CD8-positive, alpha-beta memory T cell (primary cell): ENCODE measurements at places on chromosomes 1 and 21.

GRCh38 chr1:212760126-212760823, 31.3 kb downstream of the NSL1 start:
- DNase-seq: peak; percentile 9

DNA sequence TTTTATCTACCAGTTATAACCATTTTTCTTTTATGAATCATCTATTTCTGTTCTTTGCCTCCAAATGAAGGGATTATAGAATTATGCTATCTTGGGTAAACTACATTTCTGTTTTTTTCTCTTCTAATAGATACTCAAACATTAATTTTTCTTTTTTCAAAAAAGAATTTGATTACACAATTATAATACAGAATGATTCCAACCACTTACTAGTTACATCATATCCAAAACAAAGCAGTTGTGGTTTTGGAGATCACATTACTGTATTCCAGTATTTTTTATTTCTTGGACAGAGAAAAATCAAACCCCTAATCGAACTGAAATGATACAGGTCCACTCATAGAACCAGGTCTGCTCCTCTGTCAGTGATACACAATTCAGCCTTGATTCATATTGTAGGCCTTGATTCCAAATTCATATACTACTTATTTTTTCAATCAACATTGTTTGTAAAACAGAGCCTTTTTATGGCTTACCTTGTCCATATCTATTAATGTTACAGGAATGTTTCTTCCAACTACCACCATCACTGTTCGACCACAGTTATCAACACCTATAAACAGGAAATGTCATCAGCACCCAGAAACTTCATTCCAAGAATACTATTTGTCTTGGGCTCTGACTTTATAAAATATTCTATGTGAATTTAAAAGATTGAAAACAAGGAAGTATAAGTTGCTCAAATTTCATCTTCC, 43.2 kb downstream of the GDAP2 start:
- DNase-seq: no peak

DNA sequence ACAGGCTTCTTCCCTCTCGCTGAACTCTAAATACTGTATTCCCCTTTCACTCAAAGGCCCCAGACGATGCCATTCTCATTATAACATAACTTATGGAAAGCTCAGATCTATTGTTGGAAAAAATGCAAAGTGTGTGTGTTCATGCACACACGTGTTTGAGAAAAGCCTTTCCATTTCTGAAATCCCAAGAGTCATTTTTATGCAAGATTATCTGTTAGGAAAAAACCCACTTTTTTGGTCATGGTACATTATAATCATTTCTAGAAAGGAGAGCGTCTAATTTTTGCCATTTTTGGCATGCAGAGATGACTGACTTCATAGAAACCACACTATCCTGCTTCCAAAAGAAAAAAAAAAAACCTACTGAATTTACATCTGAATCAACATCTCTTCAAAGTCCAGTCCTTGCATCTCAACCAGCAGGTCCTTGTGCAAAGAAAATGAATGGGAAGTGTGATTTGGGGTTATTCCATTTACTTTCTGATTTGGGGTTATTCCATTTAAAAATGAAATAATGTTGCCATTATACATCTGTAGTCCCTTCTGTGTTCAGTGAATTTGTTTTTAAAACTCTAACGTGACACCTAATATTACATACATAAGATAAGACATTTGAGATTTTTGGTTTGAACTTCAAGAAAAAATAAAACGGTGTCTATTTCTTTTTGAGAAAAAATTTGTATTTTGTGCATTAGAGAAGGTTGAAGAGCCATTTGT, 150.3 kb downstream of the DHRS3 start:
- DNase-seq: no peak

DNA sequence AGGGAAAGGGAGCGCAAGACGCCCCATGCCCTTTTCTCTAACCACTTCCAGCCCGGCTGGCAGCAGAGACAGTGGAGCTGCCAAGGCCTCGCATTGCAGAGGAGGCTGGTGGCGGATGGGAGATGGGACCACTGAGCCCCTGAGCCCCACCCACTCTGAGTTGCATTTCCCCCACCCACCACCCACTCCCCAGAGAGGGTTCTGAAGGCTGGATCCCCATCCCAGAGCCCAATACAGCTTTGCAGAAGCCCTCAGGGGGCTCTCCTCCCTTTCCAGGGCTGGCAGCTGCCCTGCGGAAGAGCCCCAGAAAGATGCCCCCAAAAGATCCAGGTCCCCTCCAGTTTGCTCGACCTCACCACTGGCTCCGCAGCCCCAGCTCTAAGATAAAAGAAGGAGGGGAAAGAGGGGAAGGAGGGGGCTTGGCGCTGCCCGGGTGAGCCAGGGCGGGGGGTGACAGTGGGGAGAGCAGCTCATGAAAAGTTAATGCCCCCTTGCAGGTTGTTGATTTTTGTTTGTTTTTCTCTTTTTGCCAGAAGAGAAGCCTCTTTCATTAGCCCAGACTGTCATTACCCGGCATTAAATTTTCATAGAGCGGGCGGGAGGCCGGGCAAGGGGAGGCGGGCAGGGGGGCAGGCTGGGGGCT, 38.4 kb upstream of the CASZ1 start:
- no peak for DNase-seq

DNA sequence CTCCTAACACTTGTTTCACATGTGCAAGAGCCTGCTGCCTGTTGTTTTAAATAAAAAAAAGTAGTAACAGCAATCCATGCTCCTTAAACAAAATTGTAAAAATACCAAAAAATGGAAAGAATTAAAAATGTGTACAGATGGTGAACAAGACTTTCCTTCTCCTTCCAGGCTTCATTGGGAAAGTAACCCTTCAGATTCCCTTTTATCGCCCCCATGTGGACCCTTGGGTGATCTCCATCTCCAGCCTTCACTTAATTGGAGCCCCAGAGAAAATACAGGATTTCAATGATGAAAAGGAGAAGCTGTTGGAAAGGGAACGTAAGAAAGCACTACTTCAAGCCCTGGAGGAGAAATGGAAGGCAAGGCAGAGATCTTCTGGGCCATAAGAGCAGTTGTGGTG, 14.2 kb downstream of the VPS13D start:
- DNase-seq: no peak

DNA sequence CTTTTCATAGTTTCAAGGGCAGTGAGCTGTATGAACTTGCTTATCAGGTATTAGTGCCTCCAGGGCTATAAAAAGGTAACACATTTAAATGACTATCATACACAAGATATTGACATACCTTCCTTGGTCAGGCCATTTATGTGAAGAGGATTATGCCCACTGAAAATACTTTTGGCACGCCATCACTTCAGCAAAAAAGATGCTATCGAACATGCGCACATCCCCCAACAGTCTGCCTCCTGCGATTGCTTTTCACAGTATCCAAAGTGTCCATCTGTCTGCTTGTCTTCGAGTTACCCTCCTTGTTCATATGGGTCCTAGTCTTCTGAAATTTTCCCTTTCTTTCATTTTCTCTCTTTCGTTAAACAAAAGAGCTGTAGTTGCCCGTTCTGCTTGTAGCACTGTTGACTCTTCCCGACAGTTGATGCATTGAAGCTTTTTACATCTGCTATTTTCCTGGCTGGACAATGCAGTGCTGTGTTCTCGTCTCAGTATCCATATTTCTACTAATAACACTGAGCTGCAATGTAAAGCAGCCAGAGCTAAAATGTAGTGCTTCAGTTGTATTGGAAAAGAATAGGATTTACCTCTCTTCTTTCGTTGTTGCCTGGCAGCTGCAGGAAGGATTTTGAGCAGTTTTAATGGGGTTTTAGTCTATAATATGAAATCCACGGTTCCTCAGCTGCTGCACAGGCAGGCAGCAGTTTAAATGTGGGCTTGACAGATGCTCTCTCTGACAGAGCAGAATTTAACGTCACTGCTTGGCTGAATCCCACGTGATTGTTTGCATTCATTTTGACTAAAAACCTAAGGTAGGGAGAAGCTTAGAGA, at the start of gene B3GALT2:
B3GALT2 (minus strand) TSS at position 713 of the 831 bp plus-strand sequence. CDS start 5,051 bp downstream, outside the sequence.
- peak; percentile 24 for DNase-seq

- DNase-seq: no peak
Observed at GRCh38 chr1:216224233-216224632, 199.0 kb downstream of the USH2A start.

GRCh38 chr1:234315091-234315541, 58.1 kb upstream of the COA6 start:
- DNase-seq: no peak

DNA sequence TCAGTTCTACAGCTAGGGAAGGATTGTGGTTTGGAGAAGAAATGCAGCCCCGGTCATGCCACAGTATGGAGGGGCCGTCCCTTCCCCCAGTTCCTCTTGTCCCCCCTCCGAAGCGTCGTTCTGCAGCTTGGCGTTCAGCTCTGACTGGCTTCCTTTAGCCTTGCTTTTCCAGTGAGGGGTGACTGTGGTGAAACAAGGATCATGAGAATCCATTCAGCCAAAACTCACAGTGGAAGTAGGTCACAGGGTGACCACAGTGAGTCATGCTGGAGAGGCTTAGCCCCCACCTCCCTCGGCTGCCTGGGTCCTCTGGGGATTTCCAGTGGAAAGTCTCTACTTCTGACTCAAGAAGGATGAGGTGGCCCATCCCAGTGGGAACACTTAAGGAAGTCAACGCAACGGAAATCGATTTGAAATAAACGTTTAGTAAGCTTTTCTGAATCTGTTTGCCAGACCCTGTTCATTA, 37.3 kb upstream of the COL6A2 start:
- no peak for DNase-seq
